ENCODE measurements at places on chromosomes 7 and 10.

DNA sequence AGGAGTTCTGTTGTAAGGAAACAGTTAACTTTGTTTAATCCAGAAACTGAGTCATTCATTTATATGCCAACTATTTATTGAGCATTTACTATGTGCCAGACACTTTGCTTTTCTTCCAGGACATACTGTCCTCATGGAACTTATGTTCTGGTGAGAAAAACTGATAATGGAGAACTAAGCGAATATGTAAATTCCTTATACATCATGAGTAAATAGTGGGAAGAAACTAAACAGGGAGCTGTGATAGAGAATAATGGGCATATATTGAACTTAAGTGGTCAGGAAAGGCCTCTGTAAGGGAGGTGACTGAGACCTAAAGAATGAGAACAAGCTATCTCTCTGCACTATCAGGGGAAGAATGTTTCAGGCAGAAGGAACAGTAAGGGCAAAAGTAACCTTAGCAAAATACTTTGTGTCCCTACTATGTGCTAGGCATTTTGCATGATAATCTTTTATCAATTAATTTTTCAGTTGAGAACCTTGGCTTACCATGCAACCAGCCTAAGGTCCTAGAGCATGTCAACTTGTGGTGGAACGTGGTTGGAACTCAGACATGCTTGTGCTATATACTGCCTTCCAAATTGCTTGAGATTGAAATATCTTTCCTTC, 45.4 kb downstream of the ST7 start:
- no peak for DNase-seq

DNA sequence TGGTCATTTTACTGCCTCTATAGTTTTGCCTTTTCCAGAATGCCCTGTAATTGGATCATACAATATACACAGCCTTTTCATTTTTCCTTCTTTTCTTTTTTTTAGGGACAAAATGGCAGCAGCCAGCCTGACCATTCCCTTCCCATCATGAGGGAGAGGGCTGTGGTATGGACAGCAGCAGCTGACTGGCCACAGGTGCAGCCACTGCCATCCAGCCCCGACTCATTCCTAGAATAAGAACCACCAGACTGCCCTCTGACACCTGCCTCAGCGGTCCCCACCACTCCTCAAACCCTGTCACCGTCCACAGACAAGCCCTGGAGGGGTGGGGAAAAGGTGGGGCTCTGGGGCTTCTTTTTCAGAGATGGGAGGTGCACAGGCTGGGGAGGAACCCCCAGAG, 92.8 kb downstream of the EPDR1 start:
- no peak for DNase-seq

DNA sequence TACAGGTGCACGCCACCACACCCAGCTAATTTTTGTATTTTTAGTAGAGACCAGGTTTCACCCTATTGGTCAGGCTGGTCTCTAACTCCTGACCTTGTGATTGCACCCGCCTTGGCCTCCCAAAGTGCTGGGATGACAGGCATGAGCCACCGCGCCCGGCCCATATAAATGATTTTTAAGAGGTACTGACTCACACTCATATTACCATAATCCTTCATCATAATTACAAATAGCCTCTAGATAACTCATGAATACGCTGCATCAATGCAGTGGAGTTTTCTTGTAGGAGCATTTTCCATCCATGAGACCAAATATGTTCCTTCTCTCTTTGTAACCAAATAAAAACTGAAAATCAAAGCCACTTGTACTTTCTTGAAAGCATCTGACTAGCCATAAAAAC, 193.3 kb downstream of the GRM8 start:
- DNase-seq = no peak

DNA sequence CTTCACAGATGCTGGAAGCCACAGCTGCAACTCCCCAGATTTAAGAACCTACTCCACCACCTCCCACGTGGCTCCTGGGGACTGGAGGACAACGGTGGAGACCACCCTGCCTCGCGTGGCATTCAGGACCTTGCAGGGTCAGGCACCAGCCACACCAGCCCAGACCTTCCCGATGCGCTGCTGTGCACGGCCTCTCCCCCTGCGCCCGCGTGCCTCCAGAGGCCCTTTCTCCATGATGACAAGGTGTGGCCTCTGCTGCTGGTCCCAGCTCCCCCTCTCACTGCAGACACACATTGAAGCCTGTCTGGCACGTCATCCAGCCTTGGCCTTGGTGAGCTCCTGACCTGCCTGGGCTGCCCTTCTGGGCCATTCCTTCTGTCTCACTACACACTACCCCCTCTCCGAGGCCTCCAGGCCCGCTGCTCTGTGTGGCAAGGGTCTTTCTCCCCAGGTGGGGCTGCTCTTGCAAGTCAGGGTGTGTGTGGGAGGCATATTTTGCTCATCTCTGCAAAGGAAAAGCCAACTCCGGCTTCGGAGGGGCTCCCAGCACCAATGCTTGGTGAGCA, 254.8 kb downstream of the MAD1L1 start:
- no peak for DNase-seq

GRCh38 chr7:129095258-129095657, 40.3 kb upstream of the TNPO3 start:
- DNase-seq = peak; percentile 13

DNA sequence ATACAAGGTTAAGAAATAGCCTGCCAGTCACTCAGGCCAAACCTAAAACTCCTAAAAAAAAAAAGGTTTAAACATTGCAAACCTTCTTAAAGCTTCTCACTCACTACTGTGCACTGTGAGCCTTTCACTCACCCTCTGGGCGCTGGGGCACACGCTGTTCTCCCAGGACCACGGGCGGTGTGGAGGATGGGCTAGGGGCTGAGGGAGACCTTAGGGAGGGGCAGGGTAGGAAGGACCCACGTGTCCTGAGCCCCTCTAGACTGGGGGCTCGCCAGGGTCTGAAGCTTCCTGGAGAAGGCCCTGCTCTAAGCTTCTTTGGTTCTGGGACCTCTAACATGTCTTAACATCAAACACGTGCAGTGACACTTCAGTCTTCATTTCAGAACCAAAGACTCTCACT, 569.8 kb downstream of the DNAJB6 start:
- no peak for DNase-seq

DNA sequence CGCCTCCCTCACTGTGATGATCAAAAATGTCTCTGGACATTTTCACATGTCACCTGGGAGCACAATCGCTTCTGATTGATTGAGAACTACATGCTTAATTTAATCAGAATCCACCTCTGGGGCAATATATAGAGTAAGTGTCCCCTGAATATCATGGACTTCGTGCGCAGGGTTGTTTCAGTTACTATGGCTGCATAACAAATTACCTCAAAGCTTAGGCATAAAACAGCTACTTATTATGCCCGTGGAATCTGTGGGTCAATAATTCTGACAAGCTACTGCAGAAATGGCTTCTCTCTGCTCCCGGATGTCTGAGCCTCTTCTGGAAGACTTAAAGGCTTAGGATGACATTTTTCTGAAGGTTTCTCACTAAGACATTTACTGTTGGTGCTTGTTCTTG, 334.4 kb downstream of the GPR158 start:
- DNase-seq = no peak

DNA sequence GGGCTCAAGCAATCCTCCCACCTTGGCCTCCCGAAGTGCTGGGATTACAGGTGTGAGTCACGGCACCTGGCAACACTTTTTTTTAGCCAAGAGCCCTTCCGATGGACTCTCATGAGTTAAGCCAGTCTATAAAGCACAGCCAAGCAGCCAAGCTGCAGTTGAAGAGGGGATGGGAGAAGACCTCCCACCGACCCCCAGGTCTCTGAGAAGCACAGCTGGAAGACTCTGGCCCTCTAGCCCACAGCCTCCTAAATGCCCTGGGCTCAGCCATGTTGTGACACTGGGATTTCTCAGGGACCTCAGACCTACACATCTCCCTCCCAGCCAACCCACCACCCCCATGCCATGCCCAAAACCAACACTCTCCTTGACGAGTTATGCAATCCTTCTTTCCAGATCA, 31.1 kb downstream of the CALML3 start:
- no peak for DNase-seq

DNA sequence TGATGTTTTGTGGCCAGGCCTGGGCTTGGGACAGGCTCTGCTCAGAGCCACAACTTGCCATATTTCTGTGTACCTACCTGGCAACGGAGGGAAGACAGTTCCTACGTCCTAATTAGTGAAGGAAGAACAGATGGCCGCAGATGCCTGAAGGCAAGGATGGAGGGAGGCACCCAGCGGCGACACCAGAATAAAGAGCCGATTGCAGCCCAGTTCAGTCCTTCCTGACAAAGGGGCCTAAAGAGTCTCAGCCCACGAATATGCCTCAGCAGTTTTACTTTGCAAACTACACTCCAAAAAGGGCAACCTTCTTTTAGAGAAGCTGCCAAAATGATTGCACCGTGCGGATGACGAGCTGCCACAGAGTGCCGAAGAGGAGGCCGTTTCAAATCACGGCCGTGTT, 585.8 kb downstream of the GLRX3 start:
- DNase-seq = no peak

DNA sequence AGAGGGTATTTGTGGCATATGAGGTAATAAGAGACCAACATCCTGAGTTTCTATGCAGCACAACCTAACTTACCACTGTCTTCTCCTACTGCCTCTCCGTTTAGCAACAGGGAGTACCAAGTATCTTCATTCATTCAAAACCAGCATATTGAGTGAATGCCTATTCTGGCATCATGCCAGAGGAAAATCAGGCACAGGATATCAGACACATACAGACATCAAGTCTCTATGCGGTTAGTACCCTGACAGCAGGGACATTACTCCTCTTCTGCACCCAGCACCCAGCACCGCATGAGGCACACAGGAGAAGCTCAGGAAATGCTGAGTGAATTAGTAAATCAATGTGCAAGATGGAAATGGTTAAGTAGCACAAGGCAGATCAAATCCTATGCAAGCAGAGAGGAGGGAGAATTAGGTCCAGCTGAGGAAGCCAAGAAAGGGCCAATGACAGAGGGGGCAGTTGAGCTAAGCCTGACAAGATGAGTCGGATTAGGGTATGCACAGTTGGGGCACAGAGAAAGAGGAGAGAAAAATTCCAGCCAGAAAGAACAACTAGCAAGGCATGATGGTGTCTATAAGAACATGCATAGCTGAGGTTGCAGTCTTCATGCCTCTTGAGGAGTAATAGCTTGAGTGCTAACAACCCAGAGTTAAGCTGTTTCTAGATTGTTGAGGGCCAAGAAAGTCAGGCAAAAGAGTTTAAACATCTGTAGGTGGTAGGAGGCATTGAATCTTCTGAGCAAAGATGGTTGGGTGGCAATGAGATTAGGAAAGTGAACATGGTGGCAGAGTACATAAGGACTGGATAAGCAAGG, 146.0 kb downstream of the PLXNA4 start:
- DNase-seq = no peak

DNA sequence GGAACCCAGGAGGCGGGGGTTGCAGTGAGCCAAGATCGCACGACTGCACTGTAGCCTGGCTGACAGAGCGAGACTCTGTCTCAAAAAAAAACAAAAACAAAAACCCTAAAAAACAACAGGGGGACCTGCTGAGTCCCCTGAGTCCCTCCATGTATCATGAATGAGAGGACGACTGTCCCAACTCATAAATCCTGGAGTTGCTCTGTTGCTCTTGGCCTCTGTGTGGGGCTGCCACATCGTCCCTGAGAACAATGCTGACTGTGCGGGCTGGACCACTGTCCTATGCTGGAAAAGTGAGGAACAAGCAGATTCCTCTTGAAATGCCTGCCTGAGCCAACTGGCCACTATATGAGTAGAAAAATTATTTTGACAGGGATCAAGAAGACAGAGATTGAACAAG, 122.5 kb downstream of the IDE start:
- no peak for DNase-seq

DNA sequence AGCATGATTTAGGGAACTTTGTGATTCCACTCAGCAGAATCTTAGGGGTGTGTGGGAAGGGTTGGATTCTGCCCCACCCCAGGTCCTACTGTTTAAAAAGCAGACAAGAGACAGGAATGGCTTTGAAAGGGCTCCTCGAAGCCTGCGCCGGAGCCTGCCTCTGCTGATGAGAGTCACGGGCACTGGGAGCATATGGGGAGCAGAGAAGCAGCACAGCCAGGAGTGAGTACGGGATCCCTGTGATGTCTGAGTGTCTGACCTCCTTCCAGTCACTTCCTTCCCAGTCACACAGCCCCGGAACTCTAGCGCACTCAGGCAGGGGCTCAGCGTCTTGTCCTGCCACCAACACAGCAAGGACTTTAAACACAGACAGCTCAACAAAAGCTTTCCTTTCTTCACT, 514.9 kb upstream of the DPP6 start:
- no peak for DNase-seq

DNA sequence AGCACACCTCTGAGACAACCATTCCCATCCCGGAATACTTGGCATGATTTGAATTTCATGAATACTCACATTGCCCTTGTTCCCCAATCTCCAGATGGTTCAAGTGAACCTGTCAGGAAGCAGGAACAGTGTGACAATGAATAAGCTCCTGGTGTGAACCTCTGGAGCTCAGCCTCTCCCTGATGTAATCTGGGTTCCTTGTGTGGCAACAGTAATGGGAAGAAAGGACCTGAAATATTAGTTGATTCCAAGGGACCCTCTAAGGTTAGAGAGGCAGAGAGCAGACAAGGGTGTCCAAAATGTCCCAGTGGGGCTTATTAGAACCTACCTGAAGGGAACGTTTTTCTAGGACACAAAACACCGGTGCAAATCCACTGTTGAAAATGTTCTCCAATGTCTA, 8.5 kb downstream of the OR2A7 start:
- no peak for DNase-seq

GRCh38 chr7:77393261-77393660, 22.9 kb downstream of the GSAP start:
- peak; percentile 72 for DNase-seq

GRCh38 chr7:151143261-151144015, 24.1 kb downstream of the GBX1 start:
- DNase-seq = no peak

GRCh38 chr7:12764458-12764891, 77.0 kb downstream of the ARL4A start:
- DNase-seq = no peak

GRCh38 chr10:21417172-21417712, 108.2 kb downstream of the SKIDA1 start:
- DNase-seq = no peak

- peak; percentile 85 for DNase-seq
These were observed 30.6 kb downstream of the TLX1 start for GRCh38 chr10:101161494-101162299.

DNA sequence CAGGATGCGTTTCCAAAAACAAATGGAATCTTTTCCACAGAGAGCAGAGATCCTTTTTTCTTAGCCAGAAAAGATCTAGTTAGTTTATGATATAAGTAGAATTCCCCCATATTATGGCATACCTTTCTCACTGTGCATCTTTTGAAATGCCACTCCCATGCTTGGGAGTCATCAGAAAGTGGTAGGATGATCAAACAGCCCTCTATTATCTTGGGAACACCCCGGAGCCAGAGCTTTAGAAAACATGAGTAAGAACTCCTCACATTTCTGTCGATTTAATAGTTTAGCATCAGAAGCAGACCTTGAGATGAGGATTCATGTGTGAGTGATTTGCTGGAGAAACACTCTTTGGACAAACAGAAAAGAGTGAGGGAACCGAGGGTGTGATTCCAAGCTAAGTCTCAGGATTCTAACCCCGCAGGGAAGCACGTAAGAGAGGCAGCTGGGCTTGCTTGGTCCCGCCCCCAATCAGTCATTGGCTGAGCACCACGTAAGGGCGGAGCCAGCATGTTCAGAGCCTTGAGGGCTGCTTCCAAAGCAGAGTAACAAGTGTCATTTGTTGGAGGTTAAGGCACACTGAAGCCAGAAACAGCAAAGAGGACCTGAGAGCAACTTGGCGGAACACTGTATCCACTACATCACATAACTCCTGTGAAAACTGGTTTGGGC, 43.7 kb upstream of the NXPH1 start:
- peak; percentile 5 for DNase-seq

- DNase-seq = no peak
These were observed 917.9 kb downstream of the GRID1 start for GRCh38 chr10:85448716-85449115.
